ENCODE measurements at places on chromosomes 12 and 14.

GRCh38 chr12:95321516-95322246 is 104.1 kb downstream of the VEZT start:
- H3K4me1 ChIP-seq = no peaks in the 10 kb centered on the region
- H3K27me3 ChIP-seq = peaks cover 2% of the 10 kb centered on the region
- H3K4me3 ChIP-seq = no peak overlapping the region
- H3K27ac ChIP-seq = no peak overlapping the region
- no peaks in the 10 kb centered on the region for H3K36me3 ChIP-seq
- DNase-seq = no peak

- no peaks in the 10 kb centered on the region for H3K27me3 ChIP-seq
- H3K4me3 ChIP-seq = peak overlapping the region; percentile 64
- DNase-seq = peak; percentile 30
- H3K36me3 ChIP-seq = no peaks in the 10 kb centered on the region
- H3K27ac ChIP-seq = no peak overlapping the region
- peaks cover 9% of the 10 kb centered on the region for H3K4me1 ChIP-seq
Measured at GRCh38 chr14:67515386-67516079, 17.6 kb upstream of the PLEKHH1 start.

DNA sequence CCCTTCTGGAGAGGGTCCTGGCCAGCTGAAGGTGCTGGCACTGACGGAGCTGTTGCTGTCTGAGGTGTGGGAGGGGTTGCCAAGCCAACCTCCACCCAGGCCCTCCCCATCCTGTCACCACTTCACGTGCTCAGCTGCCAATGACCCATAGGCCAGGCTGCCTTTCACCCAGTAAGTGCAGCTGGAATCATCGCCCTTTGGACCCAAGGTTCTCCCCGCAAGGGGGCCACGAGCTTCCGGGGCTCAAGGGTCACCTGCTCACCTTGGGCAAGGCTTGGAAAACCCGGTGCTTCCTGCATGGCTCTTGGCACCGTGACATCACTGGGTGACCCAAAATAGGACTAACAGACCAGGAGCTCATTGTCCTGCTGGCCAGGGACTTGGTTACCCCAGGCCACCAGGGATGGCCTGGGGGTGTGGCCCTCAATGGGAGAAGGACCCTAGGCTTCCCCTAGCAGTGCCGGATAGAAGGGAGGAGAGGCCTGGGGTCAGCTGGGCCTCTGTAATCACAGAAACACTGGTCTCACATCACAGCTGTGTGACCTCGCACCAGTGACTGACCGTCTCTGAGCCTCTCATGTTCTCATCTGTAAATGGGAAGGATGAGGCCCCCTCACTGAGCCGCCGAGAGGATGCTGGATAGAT is 51.3 kb downstream of the CCDC85C start:
- H3K27ac ChIP-seq = no peak overlapping the region
- no peaks in the 10 kb centered on the region for H3K36me3 ChIP-seq
- DNase-seq = no peak
- no peaks in the 10 kb centered on the region for H3K27me3 ChIP-seq

DNA sequence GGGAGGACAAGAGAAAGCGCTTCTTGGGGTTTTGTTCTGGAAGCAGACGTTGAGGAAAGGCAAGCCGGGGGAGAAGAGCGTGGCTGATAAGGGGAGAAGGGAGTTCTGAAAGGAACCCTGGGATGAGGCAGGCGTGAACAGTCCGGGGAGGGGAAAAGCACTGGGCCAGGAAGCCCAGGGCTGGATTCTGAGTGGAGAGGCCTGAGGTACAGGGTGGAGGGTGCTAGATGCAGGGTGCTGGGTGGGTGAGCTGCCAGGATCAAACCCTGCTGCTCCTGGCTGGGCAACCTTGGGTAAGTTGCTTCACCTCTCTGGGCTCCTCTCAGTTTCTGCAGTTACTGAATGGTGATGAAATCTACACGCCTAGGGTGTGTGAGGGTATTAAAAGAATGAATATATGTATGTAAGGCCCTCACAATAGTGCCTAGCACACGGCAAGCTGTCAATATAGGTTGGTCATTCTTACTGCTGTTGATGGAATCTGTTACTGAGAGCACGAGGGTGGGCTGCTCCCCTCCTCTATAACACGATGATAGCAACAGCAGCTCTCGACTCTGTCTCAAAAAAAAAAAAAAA is 138.5 kb downstream of the RBM19 start:
- H3K36me3 ChIP-seq = peaks cover 3% of the 10 kb centered on the region
- H3K27ac ChIP-seq = no peak overlapping the region
- H3K4me1 ChIP-seq = no peaks in the 10 kb centered on the region
- H3K27me3 ChIP-seq = no peaks in the 10 kb centered on the region
- no peak overlapping the region for H3K4me3 ChIP-seq

DNA sequence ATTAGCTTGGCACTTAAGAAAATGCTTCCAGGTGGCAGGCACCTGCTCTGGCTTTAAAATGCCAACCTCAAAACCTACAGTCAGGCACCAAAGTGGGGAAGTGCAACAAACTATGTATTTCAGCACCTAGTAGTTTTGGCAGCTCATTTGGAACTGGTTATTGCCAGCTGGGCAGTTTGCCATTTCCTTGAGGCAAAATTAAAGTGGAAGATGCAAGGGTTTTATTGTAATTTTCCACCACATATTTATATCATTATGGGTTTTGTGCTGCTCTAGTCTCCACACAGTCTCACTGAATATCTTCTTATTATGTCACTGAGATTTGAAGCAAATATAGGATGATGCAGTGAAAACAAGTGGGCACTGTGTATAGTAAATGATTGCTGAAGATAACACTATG is 117.0 kb downstream of the PRKD1 start:
- H3K36me3 ChIP-seq = no peaks in the 10 kb centered on the region
- H3K27me3 ChIP-seq = no peaks in the 10 kb centered on the region
- no peaks in the 10 kb centered on the region for H3K4me1 ChIP-seq
- no peak overlapping the region for H3K4me3 ChIP-seq

DNA sequence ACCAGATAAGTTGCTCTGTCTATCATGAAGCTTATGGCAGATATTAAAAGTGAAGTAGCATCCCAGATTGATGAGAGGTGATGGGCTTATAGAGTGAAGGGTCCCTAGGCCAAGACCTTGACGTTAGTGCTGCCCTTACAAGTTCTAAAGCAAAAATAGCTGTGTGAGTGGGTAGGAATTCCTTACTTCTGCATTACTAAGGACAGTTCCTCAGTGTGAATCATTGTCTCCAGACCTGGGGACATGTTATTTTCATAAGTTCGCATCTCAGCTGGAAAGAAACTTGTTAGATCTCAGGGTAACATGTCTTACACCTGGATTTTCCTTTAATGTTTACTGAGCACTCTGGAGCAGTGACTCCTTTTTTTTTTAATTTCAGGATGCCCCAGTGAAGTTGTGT is 28.7 kb downstream of the MAPKAPK5 start:
- H3K4me3 ChIP-seq = no peak overlapping the region
- H3K27me3 ChIP-seq = no peaks in the 10 kb centered on the region
- no peak overlapping the region for H3K27ac ChIP-seq
- DNase-seq = no peak
- no peaks in the 10 kb centered on the region for H3K4me1 ChIP-seq

GRCh38 chr12:131137836-131138637 is 184.3 kb downstream of the ADGRD1 start:
- no peak for DNase-seq
- no peak overlapping the region for H3K4me3 ChIP-seq
- no peak overlapping the region for H3K27ac ChIP-seq

DNA sequence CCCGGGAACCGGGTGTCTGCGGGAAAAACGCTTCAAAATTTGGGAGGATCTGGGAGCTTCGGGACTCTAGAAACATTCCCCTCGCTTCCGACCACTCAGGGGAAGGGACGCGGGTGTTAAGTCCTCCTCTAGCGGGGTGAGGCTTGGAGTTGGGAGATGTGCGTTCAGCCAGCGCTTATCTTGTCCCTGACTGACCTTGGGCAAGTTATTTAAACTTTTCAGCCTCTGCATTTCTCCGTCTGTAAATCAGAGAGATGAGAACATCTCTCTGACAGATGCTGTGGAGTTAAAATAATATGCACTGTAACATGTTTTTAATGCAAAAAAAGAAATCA is 76.9 kb upstream of the ANO4 start:
- DNase-seq = no peak
- no peak overlapping the region for H3K4me3 ChIP-seq
- no peaks in the 10 kb centered on the region for H3K4me1 ChIP-seq
- no peak overlapping the region for H3K27ac ChIP-seq
- peaks cover 48% of the 10 kb centered on the region for H3K27me3 ChIP-seq

DNA sequence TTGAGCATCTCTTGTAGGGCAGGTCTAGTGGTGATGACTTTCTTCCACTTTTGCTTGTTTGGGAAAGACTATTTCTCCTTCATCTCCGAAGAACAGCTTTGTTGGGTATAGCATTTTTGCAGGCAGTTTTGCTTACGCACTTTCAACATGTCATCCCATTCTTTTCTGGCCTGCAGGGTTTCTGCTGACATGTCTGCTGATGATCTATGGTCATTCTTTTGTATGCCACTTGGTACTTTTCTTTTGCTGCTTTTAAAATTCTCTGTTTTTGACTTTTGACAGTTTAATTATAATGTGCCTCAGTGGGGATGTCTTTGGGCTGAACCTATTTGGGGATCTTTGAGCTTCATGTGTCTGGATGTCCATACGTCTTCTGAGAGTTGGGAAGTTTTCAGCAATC is 78.2 kb downstream of the PTHLH start:
- H3K4me3 ChIP-seq = no peak overlapping the region
- H3K4me1 ChIP-seq = no peaks in the 10 kb centered on the region
- no peak overlapping the region for H3K27ac ChIP-seq
- no peak for DNase-seq

DNA sequence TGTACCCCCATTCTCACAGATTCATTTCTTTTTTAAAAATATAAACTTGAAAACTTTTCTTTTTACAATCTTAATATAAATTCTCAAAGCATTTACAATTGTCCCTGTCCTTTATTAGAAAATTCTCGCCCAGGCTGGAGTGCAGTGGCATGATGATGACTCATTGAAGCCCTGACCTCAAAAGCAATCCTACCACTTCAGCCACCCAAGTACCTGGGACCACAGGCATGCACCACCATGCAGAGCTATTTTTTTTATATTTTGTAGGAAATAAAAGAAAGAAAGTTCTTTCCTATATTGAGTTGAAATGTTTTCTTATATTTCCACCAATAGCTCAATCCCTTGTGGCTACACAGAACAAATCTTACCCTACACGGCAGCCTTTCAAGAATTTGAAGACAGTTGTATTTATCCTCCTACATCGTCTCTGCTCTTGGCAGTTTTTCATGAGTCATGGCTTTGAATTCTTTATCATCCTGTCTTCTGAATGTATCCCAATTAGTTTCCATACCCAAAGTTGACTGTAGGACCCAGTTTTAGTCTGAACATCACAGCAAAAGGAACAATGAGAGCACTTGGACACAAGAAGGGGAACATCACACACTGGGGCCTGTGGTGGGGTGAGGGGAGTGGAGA is 52.4 kb downstream of the SYT1 start:
- no peak for DNase-seq
- H3K27ac ChIP-seq = no peak overlapping the region
- no peak overlapping the region for H3K4me3 ChIP-seq
- H3K27me3 ChIP-seq = no peaks in the 10 kb centered on the region
- H3K4me1 ChIP-seq = no peaks in the 10 kb centered on the region

DNA sequence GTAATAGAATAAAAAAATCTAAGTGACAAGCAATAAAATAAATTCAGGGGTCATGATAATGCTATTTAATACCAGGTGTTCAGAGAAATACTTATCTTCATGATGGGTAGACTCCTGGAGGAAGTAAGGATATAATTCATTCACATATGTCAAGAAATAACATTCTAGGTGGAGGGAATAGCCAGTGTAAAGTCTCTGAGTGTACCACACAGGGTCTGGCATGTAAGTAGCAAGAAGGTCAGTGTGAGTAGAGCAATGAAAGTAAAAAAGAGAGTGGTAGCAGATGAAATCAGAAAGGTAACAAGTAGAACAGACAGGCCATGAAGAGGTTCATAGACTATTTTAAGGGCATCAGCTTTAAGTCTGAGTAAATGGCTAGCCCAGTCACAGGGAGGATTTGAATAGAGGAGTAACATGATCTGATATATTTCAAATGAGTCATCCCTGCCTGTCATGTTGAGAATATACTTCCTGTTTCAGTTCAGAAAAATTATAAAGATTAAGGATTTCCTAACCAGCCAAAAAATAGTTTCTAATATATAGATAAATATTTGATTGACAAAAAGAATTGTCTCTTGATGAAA is 519.9 kb downstream of the C12orf50 start:
- no peak overlapping the region for H3K27ac ChIP-seq
- DNase-seq = no peak
- no peak overlapping the region for H3K4me3 ChIP-seq
- H3K36me3 ChIP-seq = no peaks in the 10 kb centered on the region
- no peaks in the 10 kb centered on the region for H3K4me1 ChIP-seq
- H3K27me3 ChIP-seq = no peaks in the 10 kb centered on the region

DNA sequence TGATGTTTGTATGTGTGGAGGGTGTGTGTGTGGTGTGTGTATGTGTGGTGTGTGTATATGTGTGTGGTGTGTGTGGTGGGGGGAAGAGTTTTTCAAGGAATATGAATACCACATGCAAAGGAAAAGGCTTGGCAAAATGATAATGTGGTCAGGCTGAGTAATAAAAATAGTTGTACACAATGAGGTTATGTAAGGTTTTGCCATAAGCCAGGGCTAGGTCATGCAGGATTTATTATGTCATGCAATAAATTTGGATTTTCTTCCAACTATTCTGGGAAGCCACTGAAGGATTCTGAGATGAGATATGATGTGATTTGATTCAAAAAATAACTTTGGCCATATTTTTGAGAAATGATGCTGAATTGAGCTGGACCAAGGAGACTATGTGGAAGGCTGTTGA is 1191.6 kb upstream of the SEL1L start:
- no peak overlapping the region for H3K27ac ChIP-seq
- no peaks in the 10 kb centered on the region for H3K36me3 ChIP-seq
- no peaks in the 10 kb centered on the region for H3K4me1 ChIP-seq
- H3K27me3 ChIP-seq = no peaks in the 10 kb centered on the region
- no peak for DNase-seq

DNA sequence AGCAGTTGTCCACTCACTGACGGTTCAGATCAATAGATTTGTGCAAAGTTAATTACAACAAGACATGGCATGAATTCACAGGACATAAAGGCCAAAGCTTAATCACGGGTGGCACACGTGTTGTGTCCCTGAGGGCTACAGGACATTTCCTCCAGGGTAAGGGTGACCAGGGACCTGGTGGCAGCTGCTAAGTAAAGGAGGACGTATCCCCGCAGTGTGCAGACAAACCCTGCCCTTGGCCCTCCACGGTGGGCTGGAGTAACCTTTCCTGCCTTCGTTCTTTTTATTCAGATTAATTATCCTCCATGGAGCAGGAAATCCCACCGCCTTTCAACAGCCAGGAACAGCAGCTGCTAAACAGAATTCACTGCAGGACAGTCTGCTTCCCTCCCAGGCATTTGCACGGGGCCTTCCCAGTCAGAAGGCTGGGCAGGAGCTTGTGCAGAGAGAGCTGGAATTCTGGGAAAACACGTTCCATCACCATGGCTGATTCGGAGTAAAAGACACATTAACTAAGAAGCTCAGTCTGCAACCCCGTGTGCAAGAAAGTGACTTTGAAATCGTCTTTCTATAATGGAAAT is 289.9 kb upstream of the SFSWAP start:
- no peaks in the 10 kb centered on the region for H3K4me1 ChIP-seq
- no peak for DNase-seq
- no peak overlapping the region for H3K4me3 ChIP-seq
- H3K27me3 ChIP-seq = peaks cover 3% of the 10 kb centered on the region

Data from activated naive CD8-positive, alpha-beta T cell treated with anti-CD3 and anti-CD28 coated beads, Interleukin-2, amount 50 U/mL, for 24 hours (primary cell).